ENCODE measurements at places on chromosomes 1 and 21.
A peak's percentile ranks its signal among the peaks of the same experiment; 100 is the strongest.

GRCh38 chr21:37368541-37369279 is 2.1 kb downstream of the DYRK1A start:
- DNase-seq = no peak

GRCh38 chr1:217106231-217106901 is 383.1 kb upstream of the ESRRG start:
- no peak for DNase-seq

- DNase-seq = peak; percentile 39
These were observed 80.4 kb upstream of the LPGAT1 start for GRCh38 chr1:211910913-211911485.

DNA sequence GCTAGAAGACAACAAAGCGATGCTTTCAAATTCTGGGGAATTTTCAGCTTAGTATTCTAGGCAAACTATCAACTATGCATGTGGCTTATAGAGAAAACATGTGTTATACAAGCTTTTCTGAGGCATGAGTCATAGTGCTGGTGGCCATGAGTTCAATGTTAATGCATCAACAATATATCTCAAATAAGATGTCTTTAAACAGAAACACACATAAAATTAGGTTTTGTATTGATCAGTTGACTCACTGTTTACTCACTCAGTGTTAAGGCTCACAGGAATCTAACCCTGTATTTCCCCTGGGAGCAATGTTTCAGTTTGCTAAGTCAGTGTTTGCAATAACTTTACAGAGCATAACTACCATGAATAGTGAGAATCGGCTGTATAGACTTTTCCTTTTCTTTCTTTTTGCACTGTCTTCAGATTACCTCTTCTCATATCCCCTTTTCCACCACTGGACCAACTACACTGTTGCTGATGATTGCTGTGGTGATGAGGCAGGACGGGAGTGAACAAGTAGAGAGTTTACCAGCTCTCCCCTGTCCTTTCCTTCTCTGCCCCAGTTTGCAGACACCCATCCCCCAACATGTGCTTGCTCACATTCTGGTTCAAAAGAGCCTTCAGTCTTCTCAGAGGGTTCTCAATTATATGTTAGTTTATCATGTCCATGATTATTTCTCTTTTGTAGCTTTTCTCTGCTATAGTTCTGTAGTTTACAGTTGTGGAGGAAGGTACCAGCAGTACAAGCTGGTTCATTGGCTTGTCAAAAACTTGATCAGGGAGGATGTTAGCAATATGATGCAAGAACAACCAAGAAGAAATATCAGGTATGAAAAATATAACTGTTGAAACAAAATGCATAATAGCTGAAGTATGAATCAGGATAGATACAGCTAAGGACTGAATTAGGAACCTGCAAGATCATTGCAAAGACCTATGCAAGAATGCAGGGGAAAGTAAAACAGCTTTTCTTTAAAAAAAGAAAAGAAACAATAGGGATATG is 23.9 kb downstream of the CD2 start:
- no peak for DNase-seq

DNA sequence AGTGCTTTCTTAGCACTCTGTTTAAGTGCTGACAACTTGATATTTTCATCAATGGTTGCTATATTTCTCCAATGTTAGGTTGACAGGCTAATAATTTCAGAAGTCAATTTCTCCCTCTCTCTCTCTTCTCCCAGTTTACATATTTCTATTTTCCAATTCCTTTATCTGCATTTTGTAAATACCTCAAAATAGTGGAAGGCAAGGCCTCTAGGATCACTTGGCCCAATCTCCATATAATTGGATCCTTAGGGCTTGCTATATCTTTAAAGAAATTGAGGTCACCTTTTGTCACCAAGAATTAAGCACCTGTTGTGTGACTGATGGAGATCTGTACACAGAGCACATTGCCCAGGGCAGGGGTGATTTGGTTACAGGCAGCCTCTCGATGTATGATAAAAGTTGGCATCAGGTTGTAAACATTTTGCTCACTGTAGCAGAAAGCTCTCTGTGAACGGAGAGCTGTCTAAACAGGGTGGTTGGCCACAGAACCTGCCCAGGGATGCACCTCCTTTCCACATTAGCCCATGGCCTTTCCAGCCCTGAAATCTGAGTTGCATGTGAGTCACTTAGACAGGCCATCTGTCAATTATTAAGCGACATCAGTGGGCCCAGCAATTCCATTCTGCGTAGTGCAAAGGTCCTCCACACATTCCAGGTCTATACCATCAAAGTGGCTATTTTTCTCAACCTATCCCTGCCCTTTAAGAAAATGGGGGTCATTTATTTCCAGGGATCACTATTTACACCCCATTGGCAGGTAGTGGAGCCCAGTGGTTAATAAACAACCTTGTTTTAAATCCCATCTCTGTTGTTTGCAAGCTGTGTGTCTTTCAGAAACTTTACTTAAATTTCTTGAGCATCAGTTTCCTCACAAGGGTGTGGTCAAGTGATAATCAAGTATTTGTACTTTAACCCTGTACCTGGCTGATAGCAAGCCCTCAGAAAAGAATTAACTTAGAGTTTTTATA is 29.1 kb upstream of the IRF2BP2 start:
- no peak for DNase-seq

- no peak for DNase-seq
These were observed 56.9 kb downstream of the CLSTN1 start for GRCh38 chr1:9766759-9767442.

GRCh38 chr1:75733661-75734060 is 9.2 kb downstream of the ACADM start:
- no peak for DNase-seq

- peak; percentile 79 for DNase-seq
These were observed 76.8 kb downstream of the POU2F1 start for GRCh38 chr1:167297222-167298214.

DNA sequence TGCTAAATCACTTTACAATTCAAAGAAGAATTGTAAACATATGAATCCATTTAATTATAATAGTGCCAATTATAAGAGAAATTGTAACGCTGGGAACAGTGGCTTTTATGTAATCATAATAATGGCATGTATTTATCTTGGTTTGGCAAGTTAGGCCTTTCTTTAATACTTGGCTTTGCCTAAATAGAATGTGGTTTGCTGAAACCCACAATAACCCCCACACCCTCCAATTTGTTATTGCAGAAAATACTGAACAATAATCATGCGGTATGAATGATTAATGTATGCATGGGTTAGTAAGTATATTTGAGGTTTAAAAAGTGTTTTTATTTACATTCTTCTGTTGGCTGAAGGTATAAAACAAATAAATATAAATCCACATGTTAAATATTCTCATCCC is 138.2 kb downstream of the NFIA start:
- no peak for DNase-seq

DNA sequence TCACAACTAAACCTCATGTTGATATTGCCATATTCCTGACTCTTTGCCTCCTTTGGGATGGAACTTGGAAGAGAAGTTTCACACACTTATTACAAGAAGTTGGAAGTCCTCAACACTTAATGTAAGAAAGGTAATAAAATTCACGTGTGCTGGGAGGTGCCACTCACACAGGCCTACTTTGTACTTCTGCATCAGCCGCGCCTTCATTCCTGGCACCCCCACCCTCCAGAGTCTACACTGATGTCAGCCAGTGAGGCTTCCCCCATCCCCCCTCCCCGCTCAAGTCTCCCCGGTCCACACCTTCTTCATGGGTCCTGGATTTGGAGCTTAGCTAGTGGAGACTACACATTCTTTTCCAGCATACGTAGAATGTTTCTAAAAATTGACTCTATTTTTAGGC is 24.8 kb upstream of the SLC45A1 start:
- DNase-seq = no peak
